ENCODE measurements at places on chromosomes 7 and 10.

DNA sequence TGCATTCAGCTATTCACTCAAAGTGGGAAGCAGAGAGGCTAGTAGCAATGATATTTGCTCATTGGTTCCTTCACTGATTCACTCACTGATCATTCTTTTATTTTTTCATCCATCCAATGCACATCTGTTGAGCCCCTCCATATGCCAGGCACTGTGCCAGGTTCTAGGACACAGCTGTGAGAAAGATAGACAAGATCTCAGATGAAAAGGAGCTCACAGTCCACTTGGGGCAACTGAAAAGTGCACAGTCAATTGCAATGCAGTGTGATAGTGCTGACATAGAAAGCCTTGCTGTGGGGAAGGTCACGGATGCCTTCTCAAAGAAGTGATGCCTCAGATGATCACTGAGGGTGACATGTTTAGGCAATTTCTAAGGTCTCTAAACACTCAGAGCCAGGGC lies 262.3 kb downstream of the PTEN start:
- DNase-seq = no peak

GRCh38 chr10:112913661-112914287 lies 36.3 kb upstream of the TCF7L2 start:
- DNase-seq = no peak

DNA sequence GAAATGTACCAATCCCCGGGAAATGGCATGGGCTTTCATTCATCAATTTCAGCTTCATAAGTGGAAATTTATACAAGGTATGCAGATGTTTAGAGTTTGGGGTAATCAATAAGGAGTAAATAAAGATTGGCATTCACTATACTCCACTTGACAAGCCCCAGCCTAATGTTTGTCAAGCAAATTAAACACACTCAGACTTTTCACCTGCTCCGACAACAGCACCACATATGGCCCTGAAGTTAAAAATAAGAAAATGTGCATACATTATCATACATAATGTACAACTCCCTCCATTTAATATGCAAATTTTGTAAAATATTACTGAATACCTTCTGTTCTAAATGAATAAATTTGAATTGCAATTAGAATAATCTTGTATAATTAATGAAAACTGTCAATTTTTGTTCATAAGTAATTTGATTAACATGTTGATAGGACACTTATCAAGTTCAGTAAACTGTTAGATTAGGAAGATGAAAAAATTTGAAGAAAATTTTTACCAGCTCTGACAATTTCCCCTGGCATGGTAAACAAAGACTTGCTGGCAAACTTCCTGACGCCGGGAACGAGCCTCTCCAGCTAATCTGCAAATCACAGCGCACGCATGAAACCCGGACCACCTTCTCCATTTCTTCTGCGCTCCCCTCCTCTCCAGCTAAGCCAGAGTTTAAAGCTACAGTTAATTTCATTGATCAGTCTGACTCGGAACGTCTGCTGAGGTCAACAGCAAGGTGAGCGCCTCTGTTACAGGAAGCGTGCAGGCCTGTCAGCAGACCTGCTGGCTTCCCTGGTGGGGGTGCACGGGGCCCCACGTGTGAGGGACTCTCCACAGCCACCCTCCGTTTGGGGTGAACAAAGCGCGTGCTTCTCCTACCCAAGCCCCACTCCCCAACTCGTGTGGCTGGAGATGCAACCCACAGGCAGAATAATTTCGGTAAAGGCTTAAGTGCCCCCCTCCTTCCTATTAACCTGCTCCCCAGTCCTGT lies 70.7 kb downstream of the EBF3 start:
- no peak for DNase-seq

GRCh38 chr10:29617880-29618340 lies 16.9 kb downstream of the SVIL start:
- DNase-seq = no peak

DNA sequence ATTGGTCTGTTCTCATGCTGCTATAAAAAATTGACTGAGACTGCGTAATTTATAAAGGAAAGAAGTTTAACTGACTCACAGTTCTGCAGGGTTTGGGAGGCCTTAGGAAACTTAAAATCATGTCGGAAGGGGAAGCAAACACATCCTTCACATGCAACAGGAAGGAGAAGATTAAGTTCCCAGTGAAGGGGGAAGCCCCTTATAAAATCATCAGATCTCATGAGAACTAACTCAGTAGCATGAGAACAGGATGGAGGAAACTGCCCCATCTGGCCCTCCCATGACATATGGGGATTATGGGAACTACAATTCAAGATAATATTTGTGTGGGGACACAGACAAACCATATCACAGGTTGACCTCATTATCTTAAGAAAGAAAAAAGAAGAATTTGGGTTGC lies 134.5 kb downstream of the PPP1R3A start:
- no peak for DNase-seq

- no peak for DNase-seq
Observed at GRCh38 chr10:29613196-29613595, 21.6 kb downstream of the SVIL start.

DNA sequence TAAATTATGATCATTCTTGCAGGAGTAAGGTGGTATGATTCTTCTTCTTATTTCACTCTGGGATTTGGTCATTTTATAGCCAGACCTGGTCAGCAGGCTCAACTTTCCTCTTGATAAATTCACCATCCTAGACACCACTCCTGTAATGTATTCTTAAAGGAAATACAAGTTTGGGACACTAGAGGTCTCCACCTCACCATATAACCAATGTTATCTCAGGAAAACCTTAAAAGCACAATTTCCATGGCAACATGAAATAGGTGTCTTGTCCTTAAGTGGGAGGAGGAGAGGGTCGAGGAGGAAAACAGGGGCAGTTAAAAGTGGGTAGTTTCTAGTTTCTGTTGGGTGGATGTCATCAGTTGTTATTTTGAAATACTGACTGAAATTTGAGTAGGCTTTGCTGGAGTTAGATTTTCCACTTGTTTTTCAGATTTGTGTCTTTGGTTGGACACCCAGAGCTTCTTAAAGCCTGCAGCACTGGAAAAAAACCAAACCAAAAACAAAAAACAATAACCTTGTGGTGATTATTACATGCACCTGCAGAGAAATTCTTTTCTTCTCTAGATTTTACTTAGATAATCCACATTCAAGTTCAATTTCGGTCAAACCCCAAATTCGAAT lies 163.1 kb downstream of the PRKCQ start:
- DNase-seq = no peak

DNA sequence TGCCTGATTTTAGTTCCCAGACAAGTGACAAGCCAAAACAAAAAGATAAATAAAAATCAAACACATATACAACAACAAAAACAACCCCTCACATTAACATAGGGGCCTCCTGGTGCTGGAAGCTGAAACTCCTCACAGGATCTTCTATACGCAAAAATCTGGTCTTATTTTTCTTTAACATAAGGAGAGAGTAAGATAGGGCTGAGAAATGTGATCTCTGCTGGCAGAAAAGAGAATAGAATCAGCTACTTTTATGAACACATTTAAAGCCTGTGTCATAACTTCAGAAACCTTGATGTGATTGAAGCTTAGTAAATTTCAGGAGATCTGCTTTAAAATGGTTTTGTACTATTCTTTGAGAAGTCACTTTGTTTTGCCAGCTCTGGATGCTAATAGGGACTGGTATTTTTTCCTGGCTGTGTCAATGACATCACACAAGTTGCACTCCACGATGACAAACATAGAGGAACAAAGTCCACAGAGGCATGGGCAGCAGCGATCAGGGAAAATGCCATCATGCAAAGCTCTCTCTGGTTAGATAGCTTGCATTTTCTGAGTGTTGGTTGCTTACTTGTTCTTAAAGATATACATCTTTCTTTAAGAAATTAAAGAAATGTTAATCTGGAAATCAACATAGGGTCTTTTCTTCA lies 176.6 kb upstream of the SP4 start:
- no peak for DNase-seq

DNA sequence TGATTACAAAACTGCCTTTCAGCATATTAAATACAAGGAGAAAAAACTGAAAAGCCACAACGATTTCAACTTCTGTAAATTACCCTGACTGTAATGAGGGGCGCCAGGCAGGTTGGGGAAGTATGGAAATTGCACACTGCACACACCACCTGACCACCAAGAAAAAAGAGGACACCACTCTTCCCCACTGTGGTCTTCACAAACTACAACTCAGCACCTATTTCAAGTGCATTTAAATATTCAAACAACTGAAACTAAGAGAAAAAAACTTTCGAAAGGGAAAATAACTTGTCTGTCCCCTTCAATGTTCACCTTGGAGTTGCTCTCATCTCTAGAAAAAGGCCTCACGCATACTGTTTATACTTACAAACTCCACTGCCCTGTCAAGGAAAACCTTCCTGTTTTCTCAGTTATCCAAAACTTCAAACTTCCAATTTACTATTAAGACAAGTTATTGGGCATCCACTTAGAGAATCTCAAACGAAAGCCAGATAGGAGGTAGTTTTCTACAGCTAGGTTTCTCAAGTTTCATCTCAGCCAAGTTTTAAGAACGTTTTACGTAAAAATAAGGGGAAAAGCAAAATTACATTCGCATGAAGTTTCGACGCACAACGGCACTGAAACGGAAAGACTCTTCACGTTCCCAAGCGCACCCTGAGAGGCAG lies 1.4 kb downstream of the LARP4B start:
- DNase-seq = no peak

DNA sequence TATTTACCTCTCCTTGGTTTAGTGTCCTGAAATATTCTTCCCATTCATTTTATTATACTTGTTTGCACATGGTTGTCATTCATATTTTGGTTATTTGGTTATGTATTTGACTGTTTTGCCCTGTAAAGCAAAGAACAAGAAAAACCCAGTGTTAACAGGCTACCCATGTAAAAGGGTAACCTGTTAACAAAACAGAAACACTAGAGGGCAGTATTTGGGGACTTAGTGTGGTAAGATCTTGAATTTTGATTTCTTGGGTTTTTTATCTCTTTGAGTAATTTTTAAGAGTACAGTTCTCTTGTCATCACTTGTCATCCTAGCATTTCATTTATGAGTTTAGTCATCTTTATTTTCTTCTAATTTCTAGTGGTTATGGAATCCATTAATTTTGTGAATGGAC lies 51.3 kb downstream of the POLL start:
- DNase-seq = no peak

- no peak for DNase-seq
Observed at GRCh38 chr10:1116051-1116450, 59.9 kb downstream of the WDR37 start.

DNA sequence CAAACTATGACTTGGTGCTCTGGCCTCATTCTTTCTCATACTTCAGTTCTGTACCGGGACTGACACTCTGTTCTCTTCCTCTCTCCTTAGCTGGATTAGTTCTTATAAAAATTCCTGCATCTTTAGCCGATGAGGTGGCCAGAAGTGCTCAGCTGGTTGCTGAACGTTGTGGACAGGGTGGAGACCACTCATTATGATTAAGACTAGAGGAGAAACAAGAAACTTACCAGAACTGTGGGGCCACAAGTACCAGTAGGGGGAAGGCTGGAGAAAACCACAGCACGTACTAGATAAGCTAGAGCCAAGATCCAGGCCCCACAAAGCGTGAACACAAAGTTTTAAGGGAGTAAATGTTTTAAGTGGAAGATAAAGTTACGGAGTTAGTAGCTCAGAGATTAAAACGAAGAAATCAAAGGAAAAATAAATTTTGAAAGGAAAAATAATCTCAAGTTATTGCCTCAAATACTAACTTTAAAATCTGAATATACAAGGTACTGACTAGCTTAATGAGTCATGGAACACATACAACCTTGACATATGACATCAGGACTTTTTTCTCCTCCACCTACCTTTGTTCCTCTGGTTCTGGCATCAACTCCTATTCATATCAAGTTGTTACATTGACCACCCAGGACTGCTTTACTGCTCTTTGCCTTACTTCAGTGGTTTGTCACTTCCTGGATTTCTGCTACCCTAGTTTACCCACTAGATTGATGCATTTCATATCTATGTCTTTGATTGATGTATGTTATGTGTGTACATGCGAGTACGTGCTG lies 469.0 kb downstream of the TFEC start:
- no peak for DNase-seq

DNA sequence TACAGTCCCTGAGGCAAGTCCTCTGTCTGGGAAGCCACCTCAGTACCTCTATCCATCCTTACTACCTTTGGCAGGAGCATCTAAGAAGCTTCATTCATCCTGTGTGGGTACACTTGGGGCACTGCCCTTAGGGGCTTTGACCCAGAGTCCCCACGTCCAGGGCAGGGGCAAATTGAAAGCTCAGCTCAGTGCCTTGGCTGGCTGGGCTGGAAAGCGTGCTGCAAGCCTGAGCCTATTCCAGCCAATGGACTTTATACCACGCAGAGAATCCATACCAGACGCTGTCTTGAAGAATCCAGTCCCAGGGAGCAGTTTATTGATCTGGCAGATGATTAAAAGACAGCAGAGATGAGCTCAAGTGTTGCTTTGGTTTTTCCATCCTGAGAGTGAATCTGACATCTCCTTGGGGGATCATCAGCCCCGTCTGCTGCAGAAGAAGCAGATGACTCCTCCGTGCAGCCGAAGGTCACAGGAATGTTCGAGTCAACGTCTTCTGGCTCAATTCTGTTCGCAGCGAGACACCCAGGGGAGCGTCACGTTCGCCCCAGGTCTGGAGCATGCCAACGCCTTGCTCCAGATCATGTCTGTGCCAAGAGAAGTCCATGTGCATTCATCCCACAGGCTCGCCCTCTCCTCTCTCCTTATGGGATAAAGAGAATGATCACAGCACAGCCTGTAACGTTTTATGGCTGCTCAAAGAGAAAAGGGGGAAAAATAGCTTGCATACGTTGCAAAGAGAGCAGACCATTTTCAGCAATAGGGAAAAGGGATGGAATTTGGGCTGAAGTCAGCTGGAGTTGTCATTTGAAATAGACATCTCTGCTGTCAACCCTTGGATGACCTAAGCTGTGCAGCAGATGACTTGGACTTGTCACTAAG lies 35.8 kb upstream of the LYZL1 start:
- no peak for DNase-seq

DNA sequence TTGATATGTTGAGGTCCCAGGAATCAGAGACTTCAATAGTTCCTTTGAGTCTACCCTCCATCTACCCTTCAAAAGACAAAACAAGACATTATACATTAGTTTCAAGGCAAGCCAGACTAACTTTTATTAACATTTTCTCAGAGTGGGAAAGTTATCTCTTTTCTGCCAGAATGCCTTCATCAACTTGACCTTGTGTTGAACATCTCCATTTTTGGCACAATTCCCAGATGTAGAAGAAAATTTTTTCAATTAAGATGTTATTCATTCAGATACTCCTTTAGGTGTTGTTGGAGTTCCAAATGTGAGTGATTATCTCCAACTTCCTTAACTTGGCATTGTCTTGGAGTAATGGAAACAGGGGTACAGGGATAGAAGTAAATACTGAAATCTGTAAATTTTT lies 59.1 kb downstream of the NRF1 start:
- no peak for DNase-seq

DNA sequence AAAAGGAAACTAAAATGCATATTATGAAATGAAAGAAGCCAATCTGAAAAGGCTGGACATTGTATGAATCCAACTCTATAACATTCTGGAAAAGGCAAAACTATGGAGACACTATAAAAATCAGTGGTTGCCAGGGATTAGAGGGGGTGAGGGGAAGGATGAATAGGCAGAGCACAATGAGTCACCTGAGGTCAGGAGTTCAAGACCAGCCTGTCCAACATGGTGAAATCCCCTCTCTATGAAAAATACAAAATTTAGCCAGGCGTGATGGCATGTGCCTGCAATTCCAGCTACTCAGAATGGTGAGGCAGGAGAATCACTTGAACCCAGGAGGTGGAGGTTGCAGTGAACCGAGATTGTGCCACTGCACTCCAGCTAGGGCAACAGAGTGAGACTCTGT lies 324.8 kb upstream of the PHYHIPL start:
- DNase-seq = no peak

GRCh38 chr10:5645375-5645774 lies 21.0 kb downstream of the ASB13 start:
- no peak for DNase-seq

- peak; percentile 54 for DNase-seq
Observed at GRCh38 chr7:150962553-150963399, 15.3 kb downstream of the KCNH2 start.

Data from activated gamma-delta T cell treated with Interleukin-2 at 50 U/mL for 16 hours (primary cell).